RPMI7951 (cell line): ENCODE measurements at places on chromosomes 6 and 20. TPM values are rescaled to one million over a fixed set of nuclear protein-coding genes. Genes with fewer than 3 reads are reported as not detected.

OXT gene
- total RNA-seq: not detected in 2 replicates

NHLRC1 gene
- total RNA-seq: 2.1 and 2.2 TPM in 2 replicates

CLDN20 gene
- not detected in 2 replicates for total RNA-seq

TNFRSF6B gene
- 0.36 and 1.1 TPM in 2 replicates for total RNA-seq

RIMS4 gene
- not detected in 2 replicates for total RNA-seq

- DNase-seq: no peak
These were observed 176.3 kb downstream of the LRFN2 start for GRCh38 chr6:40410821-40411220.

DNA sequence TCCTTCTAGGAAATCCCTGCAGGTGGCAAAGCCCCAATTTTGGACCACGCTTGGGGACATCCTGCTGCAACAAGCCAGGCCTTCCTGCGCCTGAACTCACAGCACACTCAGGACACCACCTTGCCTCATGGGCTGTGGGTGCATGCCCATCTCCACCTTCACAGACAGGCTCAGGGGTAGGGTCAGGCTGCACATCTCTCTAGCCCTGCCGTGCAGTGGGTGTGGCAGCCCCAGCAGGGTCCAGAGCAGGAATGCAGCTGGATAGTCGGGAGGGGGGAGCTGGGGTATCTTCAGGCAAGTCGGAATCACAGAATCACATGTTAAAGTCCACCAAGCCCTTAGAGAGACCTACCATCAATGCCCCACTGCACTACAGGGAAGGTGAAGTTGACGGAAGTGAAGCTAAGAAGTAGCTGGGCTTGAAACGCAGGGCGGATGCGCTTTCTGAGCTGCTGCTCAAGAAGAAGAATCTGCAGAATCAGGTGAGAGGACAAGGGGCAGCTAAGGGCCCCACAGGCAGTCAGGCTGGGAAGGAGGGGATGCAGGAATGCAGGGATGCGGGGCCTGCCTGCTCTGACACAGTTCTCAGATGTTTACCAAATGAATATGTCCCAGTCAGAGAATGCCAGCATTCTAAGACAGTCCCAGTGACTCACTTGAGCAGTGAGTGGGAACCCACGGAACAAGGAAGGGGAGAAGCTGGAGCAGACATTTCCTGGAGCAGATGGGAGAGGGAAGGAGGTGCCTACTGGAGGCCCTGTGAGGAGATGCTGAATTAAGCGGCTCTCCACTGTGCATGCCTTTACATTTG is 11.3 kb downstream of the SERPINB6 start:
- peak; percentile 56 for DNase-seq

DNA sequence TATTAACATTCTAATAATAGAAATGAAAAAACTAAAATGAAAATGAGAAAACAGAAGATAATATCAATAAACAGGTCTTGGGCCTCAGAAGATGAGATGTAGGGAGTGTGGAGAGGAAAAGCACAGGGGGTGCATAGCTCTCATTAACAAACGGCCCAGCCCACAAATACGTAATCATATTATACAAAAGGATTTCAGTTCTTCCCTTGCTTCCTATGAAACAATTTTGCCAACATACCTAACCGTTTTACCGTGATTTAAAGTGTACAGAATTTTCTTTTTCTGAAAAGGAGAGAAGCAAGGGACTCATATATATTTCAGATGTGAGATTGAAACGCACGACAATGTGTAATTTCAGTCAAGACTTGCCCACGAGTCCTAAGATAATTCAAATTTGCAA is 136.0 kb downstream of the HFE start:
- DNase-seq: peak; percentile 46

DNA sequence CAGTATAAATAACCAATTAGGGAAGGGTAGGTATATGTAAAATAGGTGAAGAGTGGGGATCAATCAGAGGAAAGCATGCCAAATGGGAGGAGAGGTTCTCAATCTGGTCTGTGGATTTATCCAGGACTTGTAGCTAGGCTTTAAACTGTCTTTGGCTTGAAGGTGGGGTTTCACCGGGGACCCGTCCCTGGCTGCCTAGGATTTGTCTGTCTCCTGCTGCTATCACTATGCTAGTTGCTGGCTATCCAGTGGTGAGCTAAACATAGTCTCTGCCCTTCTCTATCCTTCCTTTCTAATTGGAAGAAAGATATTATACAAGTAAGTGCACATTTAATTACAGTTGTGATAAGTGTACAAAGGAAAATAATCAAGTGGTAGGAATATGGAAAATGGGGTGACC is 58.8 kb downstream of the DOP1A start:
- no peak for DNase-seq

- DNase-seq: no peak
These were observed 25.0 kb upstream of the RNF144B start for GRCh38 chr6:18362058-18362561.

- no peak for DNase-seq
These were observed 156.7 kb upstream of the LRFN2 start for GRCh38 chr6:40743690-40744446.

DNA sequence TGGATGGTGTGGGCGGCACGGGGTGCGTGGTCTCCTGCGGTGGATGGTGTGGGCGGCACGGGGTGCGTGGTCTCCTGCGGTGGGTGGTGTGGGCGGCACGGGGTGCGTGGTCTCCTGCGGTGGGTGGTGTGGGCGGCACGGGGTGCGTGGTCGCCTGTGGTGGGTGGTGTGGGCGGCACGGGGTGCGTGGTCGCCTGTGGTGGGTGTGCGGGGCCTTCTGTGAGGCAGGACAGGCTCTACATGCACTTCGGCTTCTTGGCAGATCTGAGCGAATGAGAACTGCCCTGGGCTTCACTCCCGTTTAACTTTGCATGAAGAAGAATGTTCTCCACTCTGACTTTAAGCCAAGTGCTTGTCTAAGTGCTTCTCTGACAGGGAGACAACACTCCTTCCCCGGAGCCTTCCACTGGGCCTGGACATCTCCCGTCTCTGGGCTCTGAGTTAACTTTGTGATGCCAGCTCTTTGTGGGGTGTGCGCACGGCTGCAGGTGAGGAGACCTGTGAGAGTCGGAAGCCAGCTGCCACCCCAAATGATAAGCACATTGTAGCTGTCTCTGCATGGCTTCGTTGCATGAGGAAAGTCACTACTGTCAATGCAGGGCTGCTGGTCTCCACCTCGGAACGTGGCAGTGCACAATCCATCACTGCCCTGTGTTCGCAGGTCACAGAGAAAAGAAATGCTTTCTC is 244.8 kb downstream of the DLL1 start:
- DNase-seq: no peak

- DNase-seq: no peak
These were observed 7.0 kb downstream of the COL9A3 start for GRCh38 chr20:62823688-62824475.

DNA sequence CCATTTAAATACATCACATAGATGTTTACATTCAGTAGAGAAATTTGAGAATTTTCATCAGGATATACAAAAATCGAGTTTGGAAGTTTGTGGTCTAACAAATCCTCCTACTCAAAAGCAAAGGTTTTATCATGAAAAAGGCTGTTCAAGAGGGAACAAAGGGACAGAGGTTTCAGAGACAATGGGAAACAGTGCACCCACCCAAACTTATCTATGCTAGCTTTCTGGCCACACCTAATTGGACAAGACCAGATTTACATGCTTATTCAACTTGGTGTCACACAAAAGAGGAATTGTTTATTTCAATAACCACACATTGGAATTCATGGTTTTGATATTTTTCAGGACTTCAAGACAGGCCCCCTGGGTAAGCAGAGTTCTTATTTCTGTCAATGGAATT is 28.4 kb upstream of the RSPO3 start:
- DNase-seq: no peak

DNA sequence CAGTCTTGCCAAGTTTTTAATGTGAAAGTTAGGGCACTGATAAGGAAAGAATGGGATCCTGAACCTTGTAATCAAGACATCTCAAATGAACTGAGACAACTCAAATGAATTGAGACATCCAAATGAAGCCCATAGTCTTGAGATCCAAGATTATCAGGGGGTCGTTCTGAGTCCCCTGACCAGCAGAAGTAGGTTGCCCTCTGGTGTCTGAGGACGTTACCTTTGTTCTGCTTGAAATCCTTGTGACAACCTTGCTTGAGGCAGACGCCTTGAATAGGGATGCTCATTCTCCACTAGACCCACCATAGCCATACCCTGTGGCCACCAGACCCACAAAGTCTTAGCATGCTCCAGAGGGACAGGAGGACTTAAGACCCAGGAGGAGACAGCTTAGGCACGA is 37.7 kb downstream of the ZBTB9 start:
- no peak for DNase-seq

DNA sequence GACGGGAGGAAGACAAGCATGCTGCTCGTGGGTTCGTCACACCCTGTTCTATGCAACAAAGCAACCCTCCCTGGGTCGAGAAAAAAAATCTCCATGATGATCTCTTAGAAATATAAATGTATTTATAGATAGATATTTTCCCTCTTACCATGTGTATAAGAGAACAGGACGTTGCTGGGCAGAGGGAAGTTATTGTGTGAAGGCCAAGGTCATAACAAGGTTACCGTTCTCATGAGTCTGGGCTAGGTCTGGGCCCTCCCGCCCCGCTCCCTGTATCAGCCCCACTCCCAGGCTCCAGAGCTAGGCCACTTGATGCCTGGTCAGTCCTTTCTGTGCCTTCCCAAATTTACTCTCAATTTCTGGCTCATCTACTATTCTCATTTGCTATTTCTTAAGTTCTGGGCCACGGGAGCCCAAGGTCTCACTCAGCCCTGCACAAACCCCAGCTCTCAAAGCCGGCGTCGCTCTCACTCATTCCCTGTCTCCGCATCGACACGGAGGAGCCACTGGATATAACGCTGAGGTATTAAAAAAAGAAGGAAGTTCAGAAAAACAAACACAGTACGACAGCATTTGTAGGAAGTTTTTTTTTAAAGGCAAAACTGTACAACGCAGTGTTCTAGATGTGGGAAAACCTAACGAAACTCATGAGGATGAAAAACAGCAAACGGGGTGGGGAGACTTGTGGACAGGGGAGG is 96.8 kb downstream of the PSMG4 start:
- no peak for DNase-seq

- no peak for DNase-seq
These were observed 19.9 kb downstream of the PMEPA1 start for GRCh38 chr20:57689745-57690481.

DNA sequence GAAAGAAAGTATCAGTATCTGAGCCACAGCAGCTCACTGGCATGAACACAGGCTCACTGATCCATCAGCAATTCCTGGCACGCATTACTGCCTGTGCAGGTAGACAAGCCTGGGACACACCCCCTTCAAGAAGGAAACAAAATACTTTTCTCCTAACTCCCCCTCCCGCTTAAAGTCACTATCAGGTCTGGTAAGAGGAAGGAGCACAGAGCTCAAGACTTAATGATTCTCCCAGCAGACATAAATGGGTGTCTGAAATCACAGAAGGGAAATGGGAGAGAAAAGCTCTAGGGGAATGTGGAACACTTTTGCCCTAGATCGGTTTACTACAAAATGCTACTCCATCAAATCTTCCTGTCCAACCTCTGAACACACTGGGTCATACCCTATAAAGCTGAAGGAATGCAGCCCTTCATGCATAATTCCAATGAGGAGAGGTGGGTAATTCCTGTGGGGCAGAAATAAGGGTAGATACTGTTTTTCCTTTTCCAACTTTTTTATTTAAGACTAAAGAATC is at the start of gene ADGRF1:
TSS of gene ADGRF1 (minus strand) at position 58 of the 517 bp plus-strand sequence. CDS start 13,271 bp downstream, outside the sequence.
- DNase-seq: no peak

DNA sequence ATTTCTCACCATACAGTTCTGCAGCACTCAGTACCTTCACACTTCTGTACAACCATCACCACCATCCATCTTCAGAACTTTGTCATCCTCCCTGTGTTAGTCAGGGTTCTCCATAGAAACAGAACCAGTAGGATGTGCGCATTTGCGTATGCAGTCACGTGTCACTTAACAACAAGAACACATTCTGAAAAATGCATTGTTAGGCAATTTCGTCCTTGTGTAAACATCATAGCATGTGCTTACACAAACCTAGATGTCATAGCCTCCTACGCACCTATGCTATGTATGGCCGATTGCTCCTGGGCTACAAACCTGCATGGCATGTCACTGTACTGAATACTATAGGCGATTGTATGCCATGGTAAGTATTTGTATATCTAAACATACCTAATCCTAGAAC is 66.2 kb upstream of the PTPRT start:
- DNase-seq: no peak

DNA sequence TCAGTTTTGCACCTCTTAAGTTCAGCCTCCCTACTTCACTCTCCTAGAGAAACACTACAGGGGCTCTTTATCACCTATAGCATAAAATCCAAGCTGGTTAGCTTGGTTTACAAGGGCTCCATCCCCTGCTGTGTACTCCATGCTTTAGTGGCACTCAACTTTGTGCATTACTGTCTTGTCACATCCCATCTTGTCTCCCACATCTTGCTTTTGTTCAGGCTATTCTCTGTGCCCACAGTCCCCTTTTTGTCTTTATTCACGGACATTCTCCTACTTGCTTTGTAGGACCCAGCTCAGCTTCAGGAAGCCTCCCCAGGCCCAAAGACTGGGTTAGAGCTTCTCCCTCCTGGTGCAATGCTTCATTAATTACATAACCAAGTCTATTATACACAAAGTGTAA is 107.9 kb upstream of the SPACA1 start:
- no peak for DNase-seq

- DNase-seq: no peak
These were observed 175.6 kb downstream of the BMP7 start for GRCh38 chr20:57090590-57091560.

DNA sequence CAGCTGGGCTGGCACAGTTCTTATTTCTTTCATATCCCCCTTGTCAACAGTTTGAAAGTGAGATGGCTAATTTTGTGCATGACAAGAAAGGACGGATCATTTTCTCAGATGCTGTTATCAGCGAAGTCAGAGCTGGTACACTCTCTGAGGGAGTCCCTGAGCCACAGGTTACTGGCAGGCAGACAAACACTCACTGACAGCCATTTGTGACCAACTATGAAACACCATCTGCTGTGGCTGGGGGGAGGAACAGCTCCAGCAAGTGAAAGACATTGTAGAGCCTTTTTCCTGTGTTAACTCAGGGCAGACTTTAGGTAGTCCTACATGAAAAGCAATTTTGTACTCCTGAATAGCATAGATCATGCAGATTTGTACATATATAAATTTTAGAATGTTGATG is 22.2 kb downstream of the OLIG3 start:
- no peak for DNase-seq

DNA sequence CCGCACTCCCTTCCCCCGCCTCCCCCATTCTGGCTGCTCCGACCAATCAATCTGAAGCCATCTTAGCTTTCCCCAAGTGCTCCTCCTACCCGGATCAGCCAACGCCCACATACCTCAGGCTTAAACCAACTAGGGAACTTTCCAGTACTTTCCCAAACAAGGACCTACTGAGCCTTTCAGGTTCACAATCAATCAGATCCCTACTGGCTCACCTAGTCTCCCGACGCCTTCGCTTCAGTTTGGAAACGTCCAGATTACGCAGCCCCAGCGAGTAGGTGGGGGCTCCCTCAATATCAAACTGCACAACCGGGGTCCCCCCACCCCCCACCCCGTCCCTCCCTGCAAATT is 432 bp downstream of the HSPA1L start:
- peak; percentile 98 for DNase-seq
